ENCODE measurements at places on chromosomes 3 and 15. TPM values are rescaled to one million over a fixed set of nuclear protein-coding genes. Genes with fewer than 3 reads are reported as not detected.

Gene LRTM1
- total RNA-seq, result not detected

GRCh38 chr3:108428586-108428985, 81.8 kb downstream of the MYH15 start:
- DNase-seq, result no peak

DNA sequence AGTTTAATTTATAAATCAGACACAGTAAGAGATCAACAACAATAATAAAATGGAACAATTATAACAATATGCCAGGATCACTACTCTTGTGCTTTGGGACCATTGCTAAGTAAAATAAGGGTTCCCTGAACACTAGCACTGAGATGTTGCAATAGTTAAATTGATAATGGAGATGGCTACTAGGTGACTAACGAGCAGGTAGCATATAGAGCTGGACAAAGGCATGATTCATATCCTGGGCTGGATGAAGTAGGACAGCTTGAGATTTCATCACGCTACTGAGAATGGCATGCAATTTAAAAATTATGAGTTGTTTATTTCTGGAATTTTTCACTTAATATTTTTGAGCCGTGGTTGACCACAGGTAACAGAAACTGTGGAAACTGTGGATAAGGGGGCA, 20.7 kb upstream of the MYZAP start:
- DNase-seq, result no peak

Gene AVEN
- total RNA-seq, result 17.9 TPM

DNA sequence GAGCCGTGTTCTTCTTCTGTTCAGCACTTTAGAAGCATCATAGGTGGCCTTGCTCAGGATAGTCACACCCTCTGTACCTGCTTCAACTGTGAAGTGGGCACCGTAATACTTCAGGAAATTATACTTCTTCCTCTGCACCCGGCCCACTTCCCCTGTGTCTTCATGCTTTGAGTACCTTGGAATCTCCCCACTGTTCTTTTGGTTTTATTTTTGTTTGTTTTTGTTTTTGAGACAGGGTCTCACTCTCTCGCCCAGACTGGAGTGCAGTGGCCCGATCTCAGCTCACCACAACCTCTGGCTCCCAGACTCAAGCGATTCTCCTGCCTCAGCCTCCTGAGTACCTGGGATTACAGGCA, 1.7 kb downstream of the P2RY14 start:
- DNase-seq, result peak; percentile 13

GRCh38 chr15:73924171-73924921, 1.9 kb upstream of the LOXL1 start:
- no peak for DNase-seq

- DNase-seq, result no peak
These were observed 571.8 kb upstream of the IL12A start for GRCh38 chr3:159416856-159417255.

Gene PXYLP1
- total RNA-seq, result 6.8 TPM

DNA sequence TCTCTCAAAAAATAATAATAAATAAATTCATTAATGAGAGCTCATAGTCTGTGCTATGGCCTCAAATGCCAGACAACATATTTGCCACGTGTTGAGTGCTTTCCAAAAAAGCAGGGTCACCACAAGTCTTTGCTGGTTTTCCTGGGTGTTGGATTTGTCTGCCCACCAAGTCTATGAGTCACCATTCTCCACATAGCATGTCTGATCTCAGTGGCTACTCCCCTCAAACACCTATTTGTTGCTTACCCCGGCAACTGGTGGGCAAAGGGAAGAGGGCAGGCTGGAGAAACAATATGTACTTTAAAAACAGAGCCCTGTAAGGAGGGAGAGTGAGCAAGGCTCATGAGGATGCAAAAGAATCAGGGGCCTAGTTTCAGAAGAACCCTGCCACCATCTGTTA, 120.0 kb upstream of the ARRDC4 start:
- DNase-seq, result no peak

Gene SMCO1
- total RNA-seq, result not detected

DNA sequence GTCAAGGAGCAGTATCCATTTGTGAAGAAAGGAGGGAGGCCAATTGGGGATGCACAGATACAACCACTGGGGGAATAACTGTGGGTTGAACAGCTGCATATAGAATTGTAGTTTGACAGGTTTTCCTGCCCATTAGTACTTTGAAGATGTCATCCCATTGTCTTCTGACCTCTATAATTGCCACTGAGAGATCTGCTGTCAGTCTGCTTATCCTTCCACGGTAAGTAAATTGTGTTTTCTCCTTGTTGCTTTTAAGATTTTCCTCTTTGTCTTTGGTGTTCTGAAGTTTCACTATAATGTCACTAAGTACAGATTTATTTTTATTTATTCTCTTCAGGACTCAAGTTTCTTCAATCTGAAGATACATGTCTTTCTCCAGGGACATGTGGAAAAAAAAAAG, 56.6 kb downstream of the MOBP start:
- DNase-seq, result no peak
